ENCODE measurements at places on chromosomes 1 and 21. TPM values are rescaled to one million over a fixed set of nuclear protein-coding genes. Genes with fewer than 3 reads are reported as not detected.

Gene RRP1
- polyA plus RNA-seq = 26.3 TPM

Gene C1orf198
- polyA plus RNA-seq = 11.1 TPM

Gene COL6A1
- polyA plus RNA-seq = 18.3 TPM

Gene IFNAR1
- polyA plus RNA-seq = 16.5 TPM

Gene AADACL4
- not detected for polyA plus RNA-seq

Gene HSPB7
- not detected for polyA plus RNA-seq

Gene FCRL4
- not detected for polyA plus RNA-seq

Gene RPE65
- not detected for polyA plus RNA-seq

Gene C8A
- not detected for polyA plus RNA-seq

Gene NFASC
- 0.39 TPM for polyA plus RNA-seq

Gene S100A7
- polyA plus RNA-seq = not detected

Gene CYP4A22
- not detected for polyA plus RNA-seq

Gene AMY2A
- polyA plus RNA-seq = not detected

Gene C1orf167
- polyA plus RNA-seq = not detected

Gene SLC35F3
- 5.9 TPM for polyA plus RNA-seq

Gene SRGAP2C
- 5.6 TPM for polyA plus RNA-seq

Gene ITLN1
- polyA plus RNA-seq = not detected

Gene ZNF691
- 6.2 TPM for polyA plus RNA-seq

Gene SLC41A1
- polyA plus RNA-seq = 26.1 TPM

Gene PMF1
- 57.7 TPM for polyA plus RNA-seq

Gene CFHR4
- polyA plus RNA-seq = not detected

Data from A549 (cell line).